ENCODE measurements at places on chromosomes 5 and 9. TPM values are rescaled to one million over a fixed set of nuclear protein-coding genes. Genes with fewer than 3 reads are reported as not detected.

- H3K4me1 ChIP-seq: peaks cover 27% of the 10 kb centered on the region
- no peak overlapping the region for H3K27ac ChIP-seq
- H3K4me3 ChIP-seq: peak overlapping the region; percentile 54
- peaks cover 24% of the 10 kb centered on the region for H3K27me3 ChIP-seq
- H3K36me3 ChIP-seq: no peaks in the 10 kb centered on the region
These were observed 4.2 kb downstream of the ADAM19 start for GRCh38 chr5:157571357-157571827.

The SLC45A2 gene
- 0.36 TPM for total RNA-seq

DNA sequence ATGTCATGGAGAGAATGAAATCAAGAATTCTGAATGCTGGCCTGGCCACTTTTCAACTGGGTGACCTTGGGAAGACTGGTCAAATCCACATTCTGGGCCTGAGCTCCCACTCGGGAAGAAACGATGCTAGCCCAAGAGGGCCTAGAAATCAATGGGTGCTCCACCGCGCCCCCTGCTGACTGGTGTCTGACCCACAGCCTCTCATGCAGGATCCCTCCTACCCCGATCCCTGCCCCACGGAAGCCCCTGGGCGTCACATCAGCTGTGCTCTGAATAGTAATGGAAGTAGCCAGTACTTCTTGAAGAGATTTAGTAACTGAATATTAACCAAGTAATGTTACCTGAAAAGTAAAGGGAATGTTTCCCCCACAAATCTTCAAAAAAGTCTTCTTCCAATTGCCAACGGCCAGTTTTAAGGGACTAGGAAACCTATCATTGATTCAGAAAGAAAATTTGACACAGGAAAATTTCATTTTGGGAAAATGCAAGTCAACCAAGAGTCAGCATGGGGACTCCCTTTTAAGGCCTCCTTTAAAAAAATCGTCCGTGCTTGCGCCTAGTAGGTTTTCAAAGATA lies 43.9 kb downstream of the CRB2 start:
- no peak overlapping the region for H3K27ac ChIP-seq
- no peak overlapping the region for H3K4me3 ChIP-seq
- peaks cover 3% of the 10 kb centered on the region for H3K27me3 ChIP-seq
- H3K36me3 ChIP-seq: no peaks in the 10 kb centered on the region
- H3K4me1 ChIP-seq: peaks cover 39% of the 10 kb centered on the region

- H3K36me3 ChIP-seq: no peaks in the 10 kb centered on the region
- H3K4me3 ChIP-seq: no peak overlapping the region
- DNase-seq: no peak
- H3K27ac ChIP-seq: no peak overlapping the region
These were observed 671.8 kb upstream of the SEMA6A start for GRCh38 chr5:117246424-117246823.

GRCh38 chr5:15260356-15261268 lies 239.4 kb upstream of the FBXL7 start:
- no peak overlapping the region for H3K27ac ChIP-seq
- no peak overlapping the region for H3K4me3 ChIP-seq
- H3K27me3 ChIP-seq: no peaks in the 10 kb centered on the region
- H3K4me1 ChIP-seq: peaks cover 14% of the 10 kb centered on the region

DNA sequence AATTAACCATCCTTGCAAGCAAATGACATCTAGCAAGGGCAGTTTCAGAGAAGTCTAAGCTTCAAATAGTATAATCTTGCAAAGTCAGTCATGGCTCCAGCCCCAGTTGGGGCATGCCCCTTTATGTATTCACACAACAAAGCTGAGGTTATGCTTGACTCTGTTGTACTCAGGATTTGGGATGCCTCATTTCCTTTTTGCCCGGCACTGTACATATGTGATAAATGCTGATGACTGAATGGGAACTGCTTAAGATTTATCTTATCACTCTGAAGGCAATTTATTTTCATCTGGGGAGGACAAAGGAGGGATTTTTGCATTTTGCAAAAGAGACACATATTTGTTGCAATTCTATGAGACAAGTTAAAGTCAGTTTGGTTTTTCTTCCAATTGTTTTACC lies 219.2 kb downstream of the TRPM3 start:
- no peaks in the 10 kb centered on the region for H3K27me3 ChIP-seq
- H3K4me3 ChIP-seq: no peak overlapping the region
- no peaks in the 10 kb centered on the region for H3K36me3 ChIP-seq
- DNase-seq: no peak
- no peak overlapping the region for H3K27ac ChIP-seq

DNA sequence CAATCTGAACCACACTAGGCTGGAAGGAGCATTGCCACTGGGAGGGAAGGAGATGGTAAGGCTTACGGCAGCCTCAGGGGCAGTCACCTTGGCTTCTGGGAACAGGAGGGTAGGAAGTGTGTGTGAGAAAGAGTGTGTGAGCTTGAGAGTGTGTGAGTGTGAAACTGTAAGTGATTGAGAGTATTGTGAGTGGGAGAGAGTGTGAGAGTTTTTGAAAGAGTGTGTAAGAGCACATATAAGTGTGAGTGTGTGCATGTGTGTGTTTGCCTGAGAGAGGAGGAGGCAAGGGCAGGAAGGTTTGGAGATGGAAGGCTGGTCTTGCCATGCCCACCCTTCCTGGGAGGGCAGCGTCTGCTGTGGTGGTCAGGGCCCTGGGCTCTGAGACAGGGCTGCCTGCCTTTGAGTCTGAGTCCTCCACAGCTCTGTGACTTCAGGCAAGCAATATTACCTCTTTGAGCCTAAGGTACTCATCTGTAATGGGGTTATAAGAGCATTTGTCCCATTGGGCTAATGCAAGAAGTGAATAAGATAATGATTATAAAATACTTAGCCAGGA lies 51.9 kb upstream of the BOD1 start:
- H3K27me3 ChIP-seq: peaks cover 7% of the 10 kb centered on the region
- H3K4me1 ChIP-seq: peaks cover 36% of the 10 kb centered on the region
- no peak for DNase-seq
- H3K36me3 ChIP-seq: no peaks in the 10 kb centered on the region

The TSSK1B gene
- 0.16 TPM for total RNA-seq

The GFI1B gene
- total RNA-seq: not detected

Measured in neural crest cell (in vitro differentiated cells).